ENCODE measurements at places on chromosomes 2 and 18.

DNA sequence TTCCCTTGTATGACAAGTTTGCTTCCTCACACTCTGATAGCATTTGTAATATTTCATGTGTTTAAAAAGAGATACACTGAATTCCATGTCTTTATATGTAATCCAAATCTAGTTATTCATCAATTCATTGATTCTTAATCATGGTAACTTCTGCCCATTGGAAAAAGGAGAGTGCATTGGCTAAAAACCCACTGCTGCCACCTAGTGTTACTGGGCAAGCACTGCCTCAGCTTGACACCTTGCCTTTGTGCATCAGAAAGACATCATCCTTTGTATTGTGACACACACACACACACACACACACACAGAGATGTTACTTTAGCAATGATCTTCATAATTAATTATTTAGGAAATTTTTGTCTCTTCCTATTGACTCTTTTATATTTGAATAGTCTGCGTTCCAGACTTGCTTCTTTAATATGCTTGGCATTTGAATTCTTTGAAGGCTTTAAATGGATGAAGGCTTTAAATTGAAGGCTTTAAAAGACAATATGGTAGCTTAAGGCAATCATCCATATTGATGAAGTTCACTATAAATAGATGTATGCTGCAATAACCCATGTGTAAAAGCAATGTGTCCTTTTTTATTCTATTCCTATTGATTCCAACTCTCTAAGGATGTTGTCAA is 414.2 kb upstream of the CHST9 start:
- DNase-seq, result peak; percentile 14

DNA sequence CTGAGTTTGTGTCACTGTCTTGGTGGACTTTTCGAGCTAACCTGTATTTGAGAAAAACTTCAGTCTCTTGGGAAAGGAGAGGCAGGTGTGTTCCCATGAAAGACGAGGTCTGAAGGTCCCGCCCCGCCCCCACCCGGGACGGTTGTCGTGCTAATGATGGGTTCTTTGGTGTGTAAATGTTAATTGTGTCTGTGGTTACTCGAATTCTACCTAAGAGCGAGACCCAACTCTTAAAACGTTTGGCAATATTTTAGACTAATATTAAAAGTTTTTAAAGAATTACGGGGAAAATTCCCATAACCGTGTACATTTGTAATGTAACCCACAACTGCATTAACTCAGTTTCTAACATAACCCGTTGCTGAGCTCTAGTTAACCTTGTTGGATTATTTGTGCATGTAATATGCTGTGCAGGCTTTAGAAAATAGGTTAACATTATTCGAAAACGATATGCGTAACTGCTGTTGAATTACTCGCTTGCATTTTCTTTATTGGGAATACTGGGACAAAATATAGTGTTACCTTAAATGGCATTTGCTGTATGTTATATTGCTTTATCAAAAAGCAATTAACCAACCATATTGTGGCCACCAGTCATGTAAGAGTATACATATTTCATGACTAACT is 833 bp downstream of the EPB41L5 start:
- no peak for DNase-seq

DNA sequence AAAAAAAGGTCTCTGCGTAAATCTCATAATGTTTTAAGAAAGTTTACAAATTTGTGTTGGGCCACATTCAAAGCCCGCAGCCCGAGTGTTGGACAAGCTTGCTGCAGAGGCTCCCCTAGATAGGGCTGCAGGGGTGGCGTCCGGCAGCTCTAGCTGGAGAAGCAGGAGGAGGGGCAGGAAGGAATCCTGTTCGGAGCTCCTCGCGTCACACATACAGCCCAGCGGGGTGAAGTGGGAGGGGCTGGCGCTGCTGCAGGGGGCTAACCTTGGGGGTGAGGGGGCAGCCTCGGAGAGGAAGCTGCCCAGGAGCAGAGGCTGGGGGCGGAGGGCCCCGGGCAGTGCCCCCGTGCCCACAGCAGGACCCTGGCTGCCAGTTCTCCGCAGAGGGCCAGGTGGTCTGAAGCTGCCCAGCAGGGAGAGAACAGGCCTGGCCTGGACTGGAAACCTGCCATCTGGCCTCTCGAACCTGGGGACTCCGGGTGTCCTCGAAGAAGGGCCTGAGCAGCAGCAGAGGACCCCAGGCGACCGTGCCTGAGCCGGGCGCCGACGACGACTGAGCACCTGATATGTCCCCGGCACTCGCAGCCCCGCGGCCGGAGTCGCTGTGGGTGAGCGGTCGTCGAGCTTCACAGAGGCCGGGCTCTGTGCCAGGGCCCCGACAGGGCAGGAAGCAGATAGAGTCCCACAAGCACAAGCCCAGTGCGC is 2.6 kb upstream of the GPR35 start:
- DNase-seq, result no peak

DNA sequence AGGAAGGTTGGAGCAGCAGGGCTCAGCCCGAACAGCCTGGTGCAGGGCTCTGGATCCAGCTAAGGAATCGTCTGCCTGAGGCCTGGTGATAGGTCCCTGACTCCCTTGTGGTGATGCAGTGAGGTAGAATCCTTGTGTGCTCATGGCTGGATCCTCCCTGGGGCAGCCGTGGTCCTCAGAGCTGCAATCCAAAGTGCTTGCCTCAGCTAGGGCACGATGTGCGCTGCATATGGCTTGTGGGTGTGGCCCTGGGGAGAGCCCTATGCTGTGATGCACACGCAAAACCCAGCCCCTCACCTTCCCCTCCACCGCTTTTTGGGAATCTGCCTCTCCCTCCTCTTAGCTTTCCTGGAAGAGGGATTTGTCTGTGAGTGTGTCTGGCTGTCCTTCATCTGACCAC is 142.2 kb downstream of the DYSF start:
- DNase-seq, result no peak

- no peak for DNase-seq
Measured at GRCh38 chr2:217790195-217790594, 212.6 kb downstream of the TNS1 start.

GRCh38 chr2:200471324-200471848 is 38.5 kb downstream of the KCTD18 start:
- no peak for DNase-seq

DNA sequence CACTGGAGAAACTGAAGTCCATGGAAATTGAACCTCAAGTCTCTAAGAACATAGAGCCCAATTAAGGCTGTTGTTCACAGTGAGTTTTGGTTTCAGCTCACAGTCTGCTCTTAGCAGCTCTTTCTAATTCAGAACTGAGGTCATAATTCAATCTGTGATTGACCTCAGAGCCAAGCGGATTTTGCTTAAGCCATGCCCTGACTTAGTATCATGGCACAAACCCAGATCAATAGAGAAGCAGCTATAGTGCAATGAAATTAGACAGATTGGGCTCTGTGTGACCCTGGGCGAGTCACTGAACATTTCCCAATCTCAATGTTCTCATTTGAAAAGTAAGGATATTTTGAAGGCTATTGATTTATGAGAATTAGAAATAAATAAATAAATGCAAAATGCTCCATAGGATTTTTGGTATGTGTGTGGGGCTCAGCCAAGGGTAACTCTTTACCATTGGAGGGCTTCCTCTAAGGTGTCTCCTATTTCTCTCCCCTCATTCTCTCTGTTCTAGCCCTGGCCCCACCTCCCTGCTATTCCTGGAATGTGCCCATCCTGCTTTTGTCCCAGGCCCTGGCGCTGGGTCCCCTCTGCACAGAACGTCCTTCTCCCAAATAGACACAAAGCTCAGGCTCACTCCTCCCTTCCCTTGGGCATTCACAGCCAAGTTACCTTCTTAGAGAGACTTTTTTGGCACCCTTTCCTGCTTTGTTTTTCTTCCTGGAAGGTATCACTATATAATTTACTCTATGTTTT is 239.6 kb downstream of the LPIN1 start:
- no peak for DNase-seq

- peak; percentile 49 for DNase-seq
Measured at GRCh38 chr2:43073401-43073825, 153.0 kb downstream of the ZFP36L2 start.

GRCh38 chr2:7895289-7895688 is 786.6 kb upstream of the ID2 start:
- no peak for DNase-seq

GRCh38 chr2:132550946-132551345 is 119.1 kb downstream of the LYPD1 start:
- DNase-seq, result no peak

GRCh38 chr2:214215107-214215506 is 195.7 kb upstream of the VWC2L start:
- DNase-seq, result no peak

GRCh38 chr2:236250909-236251579 is 13.2 kb downstream of the ASB18 start:
- no peak for DNase-seq

All from T1000 (cell line).